ENCODE measurements at places on chromosomes 6 and 20.

GRCh38 chr20:5947276-5947675, 3.1 kb downstream of the TRMT6 start:
- peaks cover 2% of the 10 kb centered on the region for H3K27me3 ChIP-seq
- peak overlapping the region; percentile 29 for H3K4me3 ChIP-seq
- H3K4me1 ChIP-seq, result peaks cover 60% of the 10 kb centered on the region
- peak overlapping the region; percentile 69 for H3K27ac ChIP-seq
- DNase-seq, result peak; percentile 74
- H3K36me3 ChIP-seq, result peaks cover 58% of the 10 kb centered on the region

GRCh38 chr6:6900569-6901204, 207.1 kb upstream of the RREB1 start:
- no peak overlapping the region for H3K4me3 ChIP-seq
- no peak overlapping the region for H3K27ac ChIP-seq
- no peaks in the 10 kb centered on the region for H3K36me3 ChIP-seq
- peaks cover 53% of the 10 kb centered on the region for H3K27me3 ChIP-seq
- DNase-seq, result no peak

DNA sequence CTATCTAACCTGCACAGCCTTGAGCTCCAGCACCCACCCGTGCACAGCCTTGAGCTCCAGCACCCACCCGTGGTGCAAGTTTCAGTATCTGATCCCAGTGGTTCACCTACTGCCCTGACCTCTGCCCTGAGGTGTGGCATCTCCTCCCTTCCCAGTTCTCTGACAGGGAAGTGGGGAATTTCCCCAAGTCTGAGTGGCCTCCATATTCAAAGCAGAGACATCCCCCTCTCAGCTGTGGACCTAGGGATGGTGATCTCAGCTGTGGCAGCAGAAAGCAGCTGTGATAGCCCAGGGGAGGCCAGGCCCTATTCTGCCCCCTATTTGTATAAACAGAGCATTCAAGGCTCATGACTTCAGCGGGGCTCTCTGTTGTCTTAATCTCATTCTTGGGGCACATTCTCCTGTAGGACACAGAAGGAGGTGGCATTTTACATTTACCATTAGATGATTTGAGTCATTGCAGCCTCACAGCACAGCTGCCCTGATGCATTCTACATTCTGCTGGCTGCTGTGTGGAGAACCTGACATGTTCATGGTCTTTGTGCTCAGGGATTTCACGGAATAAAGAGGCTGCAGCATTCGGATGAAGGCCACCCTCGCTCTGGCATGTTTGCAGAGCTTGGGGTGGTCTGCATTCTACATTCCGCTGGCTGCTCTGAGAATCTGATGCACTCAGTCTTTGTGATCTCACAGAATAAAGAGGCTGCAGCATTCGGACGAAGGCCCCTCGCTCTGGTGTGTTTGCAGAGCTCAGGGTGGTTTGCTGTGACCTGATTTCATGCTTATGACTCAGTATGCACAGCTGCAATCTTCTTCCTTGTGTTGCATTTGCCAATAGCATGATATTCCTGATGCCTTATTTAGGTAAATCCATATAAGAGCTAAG, 16.9 kb downstream of the GPR31 start:
- DNase-seq, result no peak
- no peak overlapping the region for H3K4me3 ChIP-seq
- H3K4me1 ChIP-seq, result peaks cover 31% of the 10 kb centered on the region
- H3K36me3 ChIP-seq, result peaks cover 20% of the 10 kb centered on the region
- H3K27me3 ChIP-seq, result peaks cover 8% of the 10 kb centered on the region

- no peak overlapping the region for H3K4me3 ChIP-seq
- peaks cover 10% of the 10 kb centered on the region for H3K4me1 ChIP-seq
- H3K27ac ChIP-seq, result no peak overlapping the region
- DNase-seq, result no peak
- H3K36me3 ChIP-seq, result peaks cover 5% of the 10 kb centered on the region
Measured at GRCh38 chr20:4925842-4926530, 75.3 kb downstream of the SLC23A2 start.

DNA sequence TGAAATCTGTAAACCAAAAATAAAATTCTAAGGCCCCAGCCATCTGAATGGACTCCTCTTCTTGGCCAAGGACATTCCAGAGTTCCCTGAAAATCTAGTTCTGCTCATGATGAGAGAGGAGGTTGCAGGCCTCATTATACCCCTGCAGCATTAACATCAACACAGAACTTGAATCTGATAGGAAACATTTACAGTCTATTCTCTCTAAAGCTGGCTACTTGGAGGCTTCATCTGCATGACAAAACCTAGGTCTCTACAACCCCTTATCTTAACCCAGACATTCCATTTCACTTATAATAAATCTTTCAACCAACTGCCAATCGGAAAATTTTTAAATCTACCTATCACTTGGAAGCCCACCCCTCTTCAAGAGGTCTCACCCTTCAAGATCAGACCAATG, 15.7 kb downstream of the RTN4IP1 start:
- no peak overlapping the region for H3K4me3 ChIP-seq
- no peaks in the 10 kb centered on the region for H3K27me3 ChIP-seq
- H3K36me3 ChIP-seq, result peaks cover 26% of the 10 kb centered on the region
- H3K4me1 ChIP-seq, result peaks cover 43% of the 10 kb centered on the region
- H3K27ac ChIP-seq, result peak overlapping the region; percentile 80
- DNase-seq, result no peak

DNA sequence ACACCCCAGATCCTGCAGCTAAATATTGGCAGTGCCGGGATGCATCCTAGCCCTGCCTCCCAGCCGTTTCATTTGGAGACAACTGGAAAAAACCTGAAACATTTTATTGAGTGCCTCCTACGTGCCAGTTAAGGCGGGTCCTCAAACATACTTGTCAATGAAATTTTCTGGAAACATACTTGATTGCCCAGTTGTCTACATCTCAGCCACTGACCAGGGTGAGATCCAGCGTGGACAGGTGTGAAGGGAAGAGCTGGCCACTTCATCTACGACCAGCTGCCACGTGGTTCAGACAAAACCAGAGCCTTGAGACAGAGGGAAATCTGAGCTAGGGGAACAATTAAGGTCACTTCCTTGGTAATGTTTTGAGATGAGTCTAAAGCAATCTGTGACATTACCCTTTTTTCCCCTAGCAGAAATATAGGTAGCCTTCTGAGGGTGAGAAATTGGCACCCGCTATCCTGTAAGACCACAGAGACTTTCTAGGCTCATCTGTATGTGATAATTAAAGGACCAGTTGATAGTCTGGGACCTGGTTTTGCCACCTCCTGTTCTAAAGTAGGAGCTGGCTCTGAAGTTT, 116.3 kb upstream of the MTHFD1L start:
- no peak overlapping the region for H3K27ac ChIP-seq
- peaks cover 5% of the 10 kb centered on the region for H3K4me1 ChIP-seq

- peak; percentile 78 for DNase-seq
- H3K27ac ChIP-seq, result peak overlapping the region; percentile 92
- H3K27me3 ChIP-seq, result no peaks in the 10 kb centered on the region
- H3K36me3 ChIP-seq, result no peaks in the 10 kb centered on the region
- H3K4me3 ChIP-seq, result peak overlapping the region; percentile 68
Measured at GRCh38 chr6:159107451-159108260, 61.5 kb upstream of the FNDC1 start.

GRCh38 chr20:56433221-56433879, 21.3 kb downstream of the CASS4 start:
- no peak overlapping the region for H3K4me3 ChIP-seq
- peaks cover 43% of the 10 kb centered on the region for H3K4me1 ChIP-seq
- peak overlapping the region; percentile 19 for H3K27ac ChIP-seq
- H3K27me3 ChIP-seq, result no peaks in the 10 kb centered on the region
- DNase-seq, result no peak

DNA sequence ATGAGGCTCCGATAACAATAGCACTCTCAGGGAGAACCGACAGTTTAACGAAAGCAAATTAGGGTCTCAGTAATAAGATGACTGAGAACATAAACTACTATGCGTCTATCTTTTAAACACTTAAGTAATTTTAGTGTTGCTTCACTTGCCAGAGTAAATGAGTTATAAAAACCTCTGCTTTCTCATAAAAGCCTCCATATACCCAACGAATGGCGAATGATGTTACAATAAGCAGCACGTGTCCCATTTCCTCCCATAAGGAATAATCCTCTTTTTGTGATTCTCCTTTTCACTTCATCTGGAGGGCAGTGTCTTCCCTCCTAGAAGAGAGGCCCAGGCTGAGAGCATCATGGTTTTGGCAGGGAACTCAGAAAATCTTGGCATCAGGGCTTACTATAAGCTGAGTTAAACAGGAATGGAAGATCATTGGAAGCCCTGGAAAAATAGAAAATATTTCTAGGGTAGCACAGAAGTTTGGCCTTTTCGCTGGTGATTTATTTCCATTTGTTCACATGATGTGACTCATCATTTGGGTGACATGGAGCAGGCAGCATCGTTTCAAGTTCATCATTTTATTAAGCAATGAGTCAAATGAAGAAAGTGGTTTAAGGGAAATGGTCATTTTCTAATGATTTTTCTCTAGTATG, 255.4 kb downstream of the ATXN1 start:
- peaks cover 30% of the 10 kb centered on the region for H3K36me3 ChIP-seq
- H3K4me1 ChIP-seq, result peaks cover 47% of the 10 kb centered on the region
- H3K27ac ChIP-seq, result no peak overlapping the region
- H3K27me3 ChIP-seq, result no peaks in the 10 kb centered on the region
- H3K4me3 ChIP-seq, result no peak overlapping the region
- no peak for DNase-seq

GRCh38 chr6:57283911-57284455, 33.4 kb upstream of the PRIM2 start:
- H3K36me3 ChIP-seq, result no peaks in the 10 kb centered on the region
- no peak for DNase-seq
- no peak overlapping the region for H3K27ac ChIP-seq
- peaks cover 30% of the 10 kb centered on the region for H3K27me3 ChIP-seq

- no peaks in the 10 kb centered on the region for H3K27me3 ChIP-seq
- H3K27ac ChIP-seq, result peak overlapping the region; percentile 95
- H3K4me1 ChIP-seq, result peaks cover 48% of the 10 kb centered on the region
- H3K4me3 ChIP-seq, result peak overlapping the region; percentile 66
- H3K36me3 ChIP-seq, result peaks cover 23% of the 10 kb centered on the region
Measured at GRCh38 chr6:158290659-158291058, 21.6 kb upstream of the TULP4 start.

DNA sequence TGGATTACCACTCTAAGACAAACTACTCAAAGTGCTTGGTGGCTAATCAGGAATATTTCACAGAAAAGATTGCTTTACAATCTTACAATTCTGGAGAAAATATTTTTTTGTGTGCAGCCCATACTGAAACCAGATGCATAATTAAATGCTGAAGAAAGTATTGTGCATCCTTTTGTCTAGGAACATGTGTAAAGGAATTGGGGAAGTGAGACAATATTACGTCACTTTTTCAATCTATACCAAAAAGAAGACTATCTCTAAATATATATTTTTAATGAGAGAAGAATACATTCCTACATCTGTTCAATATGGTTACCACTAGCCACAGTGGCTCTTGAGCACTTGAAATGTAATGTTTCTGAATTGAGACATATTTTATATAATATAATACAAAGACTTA, 992.5 kb upstream of the ADGRB3 start:
- H3K4me1 ChIP-seq, result no peaks in the 10 kb centered on the region
- H3K27me3 ChIP-seq, result no peaks in the 10 kb centered on the region
- no peak overlapping the region for H3K4me3 ChIP-seq
- H3K27ac ChIP-seq, result no peak overlapping the region
- no peaks in the 10 kb centered on the region for H3K36me3 ChIP-seq
- no peak for DNase-seq

- no peaks in the 10 kb centered on the region for H3K27me3 ChIP-seq
- H3K27ac ChIP-seq, result no peak overlapping the region
- H3K36me3 ChIP-seq, result no peaks in the 10 kb centered on the region
Measured at GRCh38 chr20:5686384-5687105, 63.7 kb upstream of the SHLD1 start.

GRCh38 chr6:35876902-35877301, 44.0 kb downstream of the SRPK1 start:
- peaks cover 54% of the 10 kb centered on the region for H3K36me3 ChIP-seq
- no peaks in the 10 kb centered on the region for H3K27me3 ChIP-seq
- no peak for DNase-seq
- H3K4me3 ChIP-seq, result no peak overlapping the region
- H3K27ac ChIP-seq, result no peak overlapping the region

GRCh38 chr20:50056408-50056926, 56.5 kb downstream of the UBE2V1 start:
- DNase-seq, result no peak
- no peak overlapping the region for H3K27ac ChIP-seq
- H3K27me3 ChIP-seq, result peaks cover 4% of the 10 kb centered on the region
- no peak overlapping the region for H3K4me3 ChIP-seq
- no peaks in the 10 kb centered on the region for H3K36me3 ChIP-seq

DNA sequence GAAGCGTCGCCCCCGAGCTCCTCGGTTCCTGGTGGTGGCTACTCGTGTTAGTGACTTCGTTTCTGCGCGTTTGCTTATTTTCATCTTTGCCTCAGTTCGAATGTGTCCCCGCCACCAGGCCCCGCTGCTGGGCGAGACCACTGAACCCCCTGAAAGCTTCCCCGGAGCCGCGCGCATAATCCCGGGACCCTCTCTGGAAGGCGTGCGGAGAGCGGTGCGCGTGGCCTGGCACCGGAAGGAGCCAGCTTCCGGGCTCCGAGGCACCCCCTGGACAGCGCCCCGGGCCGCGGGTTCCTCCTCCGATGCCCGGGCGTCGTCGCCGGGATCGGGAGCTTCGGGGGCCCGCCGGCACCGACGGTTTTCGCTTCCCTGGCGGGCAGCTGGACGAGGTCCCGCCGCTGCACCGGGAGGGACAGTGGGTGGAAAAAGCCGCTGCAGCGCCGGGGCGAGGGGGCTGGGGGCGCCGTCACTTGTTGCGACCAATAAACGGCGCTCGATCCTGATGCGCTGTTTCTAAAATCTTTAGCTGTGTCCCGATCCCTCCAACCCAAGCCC, 643 bp upstream of the SLC35D3 start:
- no peaks in the 10 kb centered on the region for H3K36me3 ChIP-seq
- H3K27me3 ChIP-seq, result peaks cover 64% of the 10 kb centered on the region
- peak overlapping the region; percentile 46 for H3K4me3 ChIP-seq

DNA sequence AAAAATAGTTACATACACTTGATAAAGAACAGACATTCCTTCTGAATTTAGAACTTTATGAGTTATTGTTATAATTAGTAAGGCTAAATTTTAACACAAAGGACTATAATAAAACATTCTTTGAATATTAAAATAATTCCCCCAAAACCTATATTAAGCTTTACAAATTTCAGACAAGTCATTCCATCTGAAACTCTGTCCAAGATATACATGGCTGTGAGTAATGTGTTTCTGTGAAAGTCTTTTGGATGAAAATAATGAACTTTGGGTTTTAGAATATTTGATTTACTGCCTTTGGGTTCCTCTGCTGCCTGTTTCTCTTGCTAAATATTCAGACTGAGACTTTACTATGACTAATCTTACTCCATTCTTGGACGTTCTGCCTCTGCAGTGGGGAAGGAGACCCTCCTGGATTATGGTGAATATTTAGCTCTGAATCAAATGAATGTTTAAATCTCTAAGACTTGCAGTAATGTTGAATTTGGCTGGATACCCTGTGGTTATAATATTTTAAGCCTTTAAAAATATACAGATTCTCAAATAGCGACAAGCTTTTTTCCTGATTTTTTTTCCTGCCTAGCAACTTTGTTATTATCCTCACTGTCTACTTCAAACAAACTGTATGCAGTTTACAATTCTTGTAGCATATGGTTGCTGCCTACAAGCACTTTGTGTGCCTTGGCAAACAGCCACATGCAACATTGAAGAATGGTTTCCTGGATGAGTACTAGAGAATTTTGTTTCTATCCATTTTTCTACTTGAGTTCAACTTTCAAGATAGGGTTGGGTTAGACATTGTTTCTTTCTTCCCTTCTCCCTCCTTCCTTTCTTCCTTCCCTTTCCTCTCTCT, 51.4 kb downstream of the TXLNB start:
- H3K4me3 ChIP-seq, result no peak overlapping the region
- no peaks in the 10 kb centered on the region for H3K27me3 ChIP-seq
- no peak for DNase-seq
- H3K27ac ChIP-seq, result no peak overlapping the region
- H3K36me3 ChIP-seq, result no peaks in the 10 kb centered on the region
